ENCODE measurements at places on chromosomes 3 and 15.

DNA sequence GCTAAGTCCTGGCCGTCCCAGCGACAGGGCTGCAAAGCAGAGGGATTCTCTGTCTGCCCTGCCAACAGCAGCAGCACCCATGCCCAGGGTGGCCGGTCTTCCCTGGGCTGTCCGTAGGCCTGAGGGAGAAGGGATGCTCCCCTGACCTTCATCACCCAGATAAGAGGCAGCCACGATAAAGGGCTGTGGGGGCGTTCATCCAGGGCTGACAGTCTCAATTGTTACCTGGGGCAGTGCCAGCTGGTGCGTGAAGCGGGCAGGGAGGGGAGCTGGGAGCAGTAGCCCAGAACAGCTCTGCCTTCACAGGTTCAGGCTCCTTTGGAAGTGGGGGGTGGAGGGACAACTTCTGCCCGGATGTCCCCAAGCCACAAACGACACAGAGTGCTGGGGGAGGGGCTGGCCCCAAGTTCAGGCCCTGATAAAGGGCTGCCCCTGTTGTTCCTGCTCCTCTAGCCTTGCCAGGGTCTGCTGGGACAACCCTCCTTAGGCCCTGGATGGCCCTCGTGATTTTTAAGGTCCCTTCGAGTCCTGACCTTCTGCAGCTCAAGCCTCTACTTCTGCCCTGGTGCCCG is 94.7 kb downstream of the RAB11A start:
- DNase-seq = no peak

- no peak for DNase-seq
These were observed 78.2 kb downstream of the CHAC1 start for GRCh38 chr15:41031232-41032078.

- DNase-seq = no peak
These were observed 6.1 kb upstream of the IL12A start for GRCh38 chr3:159982442-159982974.

DNA sequence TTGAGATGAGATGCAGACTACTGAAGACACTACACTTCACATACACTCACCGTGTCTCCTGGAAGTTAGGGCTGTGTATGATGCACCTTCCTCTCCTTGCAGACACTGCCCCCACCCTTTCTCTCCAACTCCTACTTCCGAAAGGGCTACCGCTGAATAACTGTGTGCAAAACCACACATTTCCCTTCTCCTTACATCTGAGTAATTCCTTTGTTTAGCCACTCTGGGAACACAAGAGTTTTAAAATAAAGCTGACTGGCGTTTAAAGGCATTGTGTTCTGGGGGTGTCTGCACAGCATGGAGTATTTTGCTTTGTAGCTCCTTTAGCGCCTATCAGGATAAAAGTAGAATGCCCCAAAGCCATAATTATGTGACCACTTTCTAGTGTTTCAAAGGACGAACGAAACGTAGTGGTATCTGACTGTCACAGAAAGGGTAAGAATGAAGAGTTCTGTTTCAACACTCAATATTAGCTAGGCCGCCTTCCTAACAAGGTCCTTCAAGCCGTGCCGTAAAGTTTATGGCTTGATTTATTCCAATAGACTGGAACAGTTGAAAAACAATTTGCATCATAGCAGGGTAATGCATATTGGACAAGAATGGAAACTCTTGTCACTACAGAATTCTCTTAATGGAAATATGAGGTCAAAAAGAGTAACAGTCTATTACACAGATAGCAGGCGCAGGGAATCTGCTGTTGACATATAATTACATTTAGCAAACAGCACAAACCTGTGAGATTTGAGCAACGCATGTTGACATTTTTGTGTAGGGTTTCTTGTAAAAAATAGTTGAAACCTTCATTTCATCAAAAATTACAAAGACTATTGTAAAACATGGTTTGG is 619.9 kb downstream of the FOXP1 start:
- no peak for DNase-seq

DNA sequence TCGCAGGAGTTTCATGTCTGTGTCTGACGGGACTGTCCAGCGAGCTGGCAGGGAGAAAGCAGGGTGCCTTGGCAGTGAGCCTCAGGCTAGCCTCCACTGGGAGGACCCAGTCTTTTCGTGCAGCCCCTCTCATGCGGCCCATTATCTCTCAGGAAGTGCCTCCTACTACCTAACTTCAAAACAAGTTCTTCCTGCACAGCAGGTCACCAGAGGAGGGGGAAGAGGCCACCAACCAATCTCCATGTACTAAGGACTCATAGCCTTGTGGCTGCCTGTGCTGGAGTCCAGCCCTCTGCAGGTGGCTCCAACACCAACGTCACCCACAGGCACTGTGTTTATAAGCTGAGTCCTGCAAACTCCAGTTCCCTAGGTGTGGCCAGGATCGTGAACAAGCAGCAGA is 4.8 kb downstream of the VIPR1 start:
- peak; percentile 72 for DNase-seq

GRCh38 chr3:148450819-148451218 is 246.9 kb upstream of the AGTR1 start:
- no peak for DNase-seq

DNA sequence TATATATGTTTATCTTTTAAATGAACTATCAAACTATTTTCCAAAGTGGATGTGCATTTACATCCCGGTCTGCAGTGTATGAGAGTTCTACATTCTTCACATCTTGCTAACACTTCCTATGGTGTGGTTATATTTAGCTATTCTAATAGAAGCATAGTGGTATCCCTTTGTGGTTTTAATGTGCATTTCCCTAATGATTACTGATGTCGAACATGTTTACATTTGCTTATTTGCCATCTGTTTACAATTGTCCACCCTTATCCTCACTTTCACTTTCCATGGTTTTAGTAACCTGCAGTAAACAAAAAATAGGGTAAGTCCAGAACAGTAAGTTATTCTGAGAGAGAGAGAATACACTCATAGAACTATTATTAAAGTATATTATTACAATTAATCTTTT is 360.5 kb upstream of the NAALADL2 start:
- DNase-seq = peak; percentile 3

DNA sequence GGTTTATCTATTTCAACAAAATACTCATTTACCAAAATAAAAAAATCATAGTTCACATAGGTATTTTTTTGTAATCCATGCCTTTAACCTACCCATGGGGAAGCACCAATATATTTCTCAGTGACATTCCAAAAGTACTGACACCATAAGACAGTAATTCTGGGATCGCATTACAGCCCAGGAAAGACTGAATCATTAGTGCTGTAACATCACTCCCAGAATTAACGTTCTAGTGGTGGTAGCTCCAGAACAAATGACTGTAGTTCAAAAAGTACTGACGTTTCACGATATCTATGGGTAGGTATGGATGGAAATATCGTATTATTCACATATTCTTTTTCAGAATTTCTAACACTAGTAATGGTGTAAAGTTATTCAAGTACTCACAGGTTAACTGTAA is 54.3 kb upstream of the NEK10 start:
- DNase-seq = no peak

DNA sequence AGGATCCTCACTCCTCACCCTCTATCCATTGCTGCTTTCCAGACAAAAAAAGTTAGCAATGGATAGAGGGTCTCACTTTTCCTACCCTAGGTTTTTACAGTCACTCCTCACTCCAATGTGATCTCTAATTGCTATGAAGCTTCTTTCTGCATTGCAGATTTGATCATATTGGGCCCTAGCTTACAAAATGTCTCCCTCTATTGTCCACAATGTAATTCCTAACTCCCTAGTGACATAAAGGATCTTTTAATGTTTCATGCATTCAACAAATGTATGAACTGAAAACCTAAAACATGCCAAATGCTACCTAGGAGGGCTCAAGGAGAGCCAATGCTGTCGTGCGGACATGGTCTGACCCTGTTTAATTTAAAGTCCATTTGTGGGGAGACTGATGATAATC is 234.8 kb downstream of the CADM2 start:
- DNase-seq = no peak

GRCh38 chr3:192332386-192333291 is 394.7 kb downstream of the FGF12 start:
- no peak for DNase-seq

DNA sequence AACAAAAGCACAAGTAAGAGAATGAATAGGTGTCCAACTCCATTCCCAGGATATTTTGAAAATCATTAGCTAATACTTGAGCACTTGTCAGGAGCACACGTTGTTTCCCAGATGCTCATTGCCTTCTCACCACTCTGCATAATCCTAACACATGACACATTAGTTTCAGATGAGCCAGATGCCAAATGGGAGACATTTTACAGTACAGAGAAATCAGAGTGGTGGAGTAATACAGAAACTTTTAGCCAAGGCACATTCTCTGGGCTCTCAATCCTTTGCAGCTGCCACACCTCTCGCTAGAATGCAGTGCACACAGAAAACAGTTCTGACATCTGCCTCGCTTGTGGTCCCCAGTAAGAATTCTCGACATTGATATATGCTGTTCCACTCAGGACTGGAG is 76.6 kb downstream of the P3H2 start:
- no peak for DNase-seq

DNA sequence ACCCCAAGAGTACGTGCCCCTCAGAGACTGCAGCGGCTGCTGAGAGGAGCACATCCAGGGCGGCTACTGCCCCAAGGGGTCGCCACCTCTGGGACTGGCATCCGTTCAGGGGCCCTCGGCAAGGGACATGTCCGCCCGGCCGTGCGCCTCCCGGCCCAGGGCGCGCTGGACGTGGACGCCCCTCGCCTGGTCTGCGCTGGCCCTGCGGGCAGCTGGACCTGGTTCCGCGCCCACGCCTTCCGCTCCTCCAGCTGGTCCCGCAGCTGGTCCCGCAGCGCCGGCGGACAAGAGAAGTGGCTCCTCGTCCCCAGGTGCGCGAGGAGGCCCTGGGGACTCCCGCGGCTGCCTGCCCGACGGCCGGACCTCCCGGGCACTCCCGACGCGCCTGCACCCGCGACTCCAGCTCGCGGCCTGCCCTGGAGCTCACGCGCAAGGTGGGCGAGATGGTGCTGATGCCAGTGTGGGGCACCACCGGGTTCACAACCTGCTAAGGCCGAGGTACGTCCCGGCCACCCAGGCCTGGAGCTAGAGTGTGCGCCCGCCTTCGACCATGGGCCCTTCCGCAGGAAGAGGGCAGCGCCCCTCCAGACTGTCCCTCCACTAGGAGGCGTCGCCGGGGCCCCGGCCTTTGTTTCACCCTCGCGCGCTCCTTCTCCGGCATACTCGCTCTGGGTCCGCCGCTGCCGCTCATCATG is 14.4 kb upstream of the GP9 start:
- no peak for DNase-seq

DNA sequence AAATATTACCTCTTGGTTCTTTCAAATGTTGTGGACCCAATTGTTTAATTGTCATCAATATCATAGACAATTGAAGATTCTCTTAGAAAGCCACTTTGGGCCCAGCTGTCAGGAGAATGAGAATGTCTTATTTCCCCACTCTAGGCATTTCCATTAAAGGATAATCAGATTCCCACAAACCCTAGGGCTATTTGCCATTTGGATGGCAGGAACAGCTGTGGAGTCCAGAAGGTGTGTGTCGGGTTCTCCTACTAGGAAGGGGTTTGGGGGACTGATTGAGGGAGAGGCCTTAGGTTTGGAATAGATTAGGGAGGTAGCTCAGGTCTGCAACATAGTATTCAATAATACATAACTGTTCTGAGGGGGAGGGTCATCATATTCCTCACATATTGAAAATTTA is 35.2 kb upstream of the PLSCR5 start:
- peak; percentile 36 for DNase-seq

- DNase-seq = peak; percentile 88
These were observed 12.8 kb downstream of the GPR176 start for GRCh38 chr15:39907216-39907615.
